ENCODE measurements at places on chromosomes 5 and 9. TPM values are rescaled to one million over a fixed set of nuclear protein-coding genes. Genes with fewer than 3 reads are reported as not detected.
A peak's percentile ranks its signal among the peaks of the same experiment; 100 is the strongest.

The ADRB2 gene
- 27.5 TPM for total RNA-seq

The C9 gene
- total RNA-seq, result not detected

The PNPLA7 gene
- 6.0 TPM for total RNA-seq

The ENHO gene
- total RNA-seq, result not detected

The ANKRD18A gene
- 2.0 TPM for total RNA-seq

The FOXD4L5 gene
- 0.13 TPM for total RNA-seq

The PCDHB8 gene
- 1.00 TPM for total RNA-seq

DNA sequence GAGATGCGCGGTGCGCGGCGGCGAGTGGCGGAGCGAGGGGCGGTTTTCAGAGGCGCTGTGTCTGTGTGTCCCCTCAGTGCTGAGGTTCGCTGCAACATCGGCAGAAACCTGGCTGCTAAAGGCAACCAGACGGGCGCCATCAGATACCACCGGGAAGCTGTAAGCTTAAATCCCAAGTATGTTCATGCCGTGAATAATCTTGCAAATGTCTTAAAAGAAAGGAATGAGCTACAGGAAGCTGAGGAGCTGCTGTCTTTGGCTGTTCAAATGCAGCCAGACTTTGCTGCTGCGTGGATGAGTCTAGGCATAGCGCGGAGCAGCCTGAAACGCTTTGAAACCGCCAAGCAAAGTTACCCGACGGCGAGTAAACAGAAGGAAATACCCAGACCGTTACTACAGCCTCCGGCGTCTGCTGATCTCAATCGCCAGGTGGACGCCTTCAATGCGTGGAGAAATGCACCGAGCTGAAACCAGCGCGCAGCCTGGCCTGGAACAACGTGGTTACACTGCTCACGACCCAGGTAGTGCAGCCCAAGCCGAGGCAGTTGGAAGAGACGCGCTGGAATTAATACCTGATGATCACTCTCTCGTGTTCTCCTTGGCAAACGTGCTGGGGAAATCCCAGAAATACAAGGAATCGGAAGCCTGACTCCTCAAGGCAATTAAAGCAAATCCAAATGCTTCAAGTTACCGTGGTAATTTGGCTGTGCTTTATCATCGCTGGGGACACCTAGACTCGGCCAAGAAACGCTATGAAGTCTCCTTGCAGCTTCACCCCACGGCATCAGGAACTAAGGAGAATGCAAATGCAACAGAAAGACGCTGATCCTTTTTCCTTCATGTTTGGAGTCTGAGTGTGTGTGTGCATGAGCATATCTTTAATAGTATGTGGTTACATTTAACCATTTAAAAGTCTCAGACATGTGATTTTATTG lies 15.9 kb downstream of the OR2V1 start:
- H3K27me3 ChIP-seq, result peaks cover 17% of the 10 kb centered on the region
- no peak overlapping the region for H3K4me3 ChIP-seq
- DNase-seq, result peak; percentile 80
- no peak overlapping the region for H3K27ac ChIP-seq
- peaks cover 6% of the 10 kb centered on the region for H3K4me1 ChIP-seq

GRCh38 chr9:126615245-126615790 lies 1.6 kb downstream of the LMX1B start:
- H3K27ac ChIP-seq, result no peak overlapping the region
- H3K4me1 ChIP-seq, result peaks cover 55% of the 10 kb centered on the region
- no peak overlapping the region for H3K4me3 ChIP-seq
- H3K27me3 ChIP-seq, result peaks cover 36% of the 10 kb centered on the region
- no peaks in the 10 kb centered on the region for H3K36me3 ChIP-seq
- DNase-seq, result no peak

DNA sequence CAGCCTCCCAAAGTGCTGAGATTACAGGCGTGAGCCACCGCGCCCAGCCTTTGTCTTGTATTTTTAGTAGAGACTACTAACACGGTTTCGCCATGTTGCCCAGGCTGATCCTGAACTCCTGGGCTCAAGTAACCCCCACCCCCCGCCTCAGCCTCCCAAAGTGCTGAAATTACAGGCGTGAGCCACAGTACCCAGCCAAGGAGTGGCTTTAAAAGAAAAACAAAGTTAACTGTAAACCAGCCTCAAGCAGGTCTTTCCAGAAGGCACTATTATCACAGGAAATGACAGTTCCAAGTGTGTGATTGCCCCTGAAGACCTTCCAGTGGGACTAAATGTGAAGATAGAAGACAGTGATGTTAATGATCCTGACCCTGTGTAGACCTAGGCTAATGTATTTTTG lies 31.1 kb downstream of the SIL1 start:
- no peak overlapping the region for H3K4me3 ChIP-seq
- DNase-seq, result no peak
- H3K27me3 ChIP-seq, result no peaks in the 10 kb centered on the region
- no peaks in the 10 kb centered on the region for H3K36me3 ChIP-seq
- H3K4me1 ChIP-seq, result no peaks in the 10 kb centered on the region

DNA sequence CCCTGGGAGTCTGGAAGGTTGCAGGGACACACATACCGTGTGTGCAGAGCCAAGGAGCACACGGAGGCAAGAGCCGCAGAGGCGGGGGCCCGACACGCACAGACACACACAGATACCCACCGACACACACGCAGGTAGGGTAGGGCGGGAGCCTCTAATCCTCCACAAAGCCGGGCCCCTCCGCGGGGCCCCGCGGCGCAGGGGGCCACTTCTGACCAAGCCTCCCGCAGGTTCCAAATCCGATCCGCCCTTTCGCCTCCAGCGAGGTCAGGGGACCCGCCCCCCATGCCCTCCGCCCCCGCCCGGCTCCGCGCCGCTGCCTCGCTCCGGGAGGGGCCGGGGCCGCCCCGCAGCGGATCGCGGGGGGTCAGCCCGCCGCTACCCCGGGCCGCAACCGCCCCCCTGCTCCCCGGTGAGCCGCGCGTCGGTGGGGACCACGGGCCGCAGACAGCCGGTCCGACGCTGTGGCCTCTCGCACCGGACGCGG lies 1.4 kb upstream of the LMX1B start:
- peak overlapping the region; percentile 37 for H3K4me3 ChIP-seq
- no peaks in the 10 kb centered on the region for H3K36me3 ChIP-seq
- peaks cover 37% of the 10 kb centered on the region for H3K4me1 ChIP-seq
- peaks cover 41% of the 10 kb centered on the region for H3K27me3 ChIP-seq
- peak; percentile 83 for DNase-seq

GRCh38 chr5:172453206-172453985 lies 929 bp downstream of the SH3PXD2B start:
- H3K27ac ChIP-seq, result peak overlapping the region; percentile 79
- no peaks in the 10 kb centered on the region for H3K36me3 ChIP-seq
- peaks cover 17% of the 10 kb centered on the region for H3K4me1 ChIP-seq
- peak overlapping the region; percentile 82 for H3K4me3 ChIP-seq

DNA sequence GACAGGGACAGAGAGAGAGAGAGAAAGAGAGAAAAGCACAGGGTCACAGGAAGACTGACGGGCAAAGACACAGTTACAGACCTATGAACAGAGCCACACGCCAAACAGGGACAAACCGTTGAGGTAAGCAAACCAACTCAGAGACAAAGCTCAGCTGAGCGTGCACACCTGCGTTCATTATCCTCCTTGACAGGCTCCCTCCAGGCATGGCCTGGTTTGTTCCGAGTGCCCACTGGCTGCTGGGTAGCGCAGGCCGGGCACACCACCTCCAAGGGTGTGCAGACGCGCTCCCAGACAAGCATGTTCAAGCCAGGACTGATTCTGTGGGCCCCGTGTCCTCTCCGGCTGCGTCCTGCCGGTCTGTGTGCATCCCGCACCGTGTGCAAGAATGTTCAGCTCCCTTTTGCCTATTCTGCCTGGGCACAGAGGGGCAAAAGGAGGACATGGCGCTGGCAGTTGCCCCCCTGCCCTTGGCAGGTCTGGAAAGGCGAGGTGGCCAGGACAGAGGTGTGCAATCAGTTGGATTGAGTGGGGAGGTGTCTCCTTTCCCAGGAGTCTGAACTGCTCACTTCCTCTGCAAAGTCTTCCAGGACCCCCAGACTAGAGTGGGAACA lies 467 bp upstream of the SMIM32 start:
- H3K4me1 ChIP-seq, result peaks cover 20% of the 10 kb centered on the region
- H3K27me3 ChIP-seq, result peaks cover 23% of the 10 kb centered on the region
- H3K36me3 ChIP-seq, result no peaks in the 10 kb centered on the region
- no peak overlapping the region for H3K4me3 ChIP-seq

GRCh38 chr9:105070176-105070575 lies 142.2 kb upstream of the ABCA1 start:
- H3K27ac ChIP-seq, result no peak overlapping the region
- H3K4me1 ChIP-seq, result peaks cover 11% of the 10 kb centered on the region
- no peaks in the 10 kb centered on the region for H3K36me3 ChIP-seq
- no peaks in the 10 kb centered on the region for H3K27me3 ChIP-seq
- H3K4me3 ChIP-seq, result no peak overlapping the region

DNA sequence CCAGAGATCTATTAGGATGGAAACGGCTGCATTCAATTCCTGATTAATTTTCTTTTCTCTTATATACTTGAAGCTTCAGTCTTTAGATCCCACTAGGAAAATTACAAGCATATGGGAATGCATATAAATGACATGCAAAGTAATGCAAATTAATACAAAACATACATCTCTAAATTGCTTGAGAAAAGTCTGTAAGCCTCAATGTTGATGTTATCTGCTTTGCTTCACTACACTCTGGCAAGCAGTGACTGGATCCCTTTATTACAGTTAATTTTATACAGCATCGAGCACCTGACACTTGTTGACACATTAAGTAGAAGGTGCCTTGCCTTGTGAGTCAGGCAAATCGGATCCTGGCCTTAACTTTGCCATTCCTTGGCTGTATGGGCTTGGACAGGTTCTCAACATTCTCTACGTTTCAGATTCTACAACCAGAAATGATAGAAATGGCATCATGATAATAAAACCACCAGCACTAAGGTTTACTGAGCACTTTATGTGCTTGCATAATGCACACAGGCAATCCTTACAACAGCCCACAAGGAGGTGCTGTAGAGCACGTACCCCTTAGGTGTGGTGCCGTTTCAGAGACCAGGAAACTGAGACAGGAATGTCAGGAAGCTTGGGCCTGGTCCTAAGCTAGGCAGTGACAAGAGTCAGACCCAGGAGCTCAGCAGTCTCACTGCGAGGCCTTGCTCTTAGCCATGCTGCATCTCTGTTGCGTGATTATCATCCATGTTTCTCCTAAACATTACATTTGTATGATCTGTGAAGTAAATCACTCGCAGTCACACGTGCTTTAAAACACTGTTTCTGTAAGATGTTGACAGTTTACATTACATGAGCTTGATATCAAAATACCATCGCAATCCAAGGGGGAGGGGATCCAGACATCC lies 2.7 kb downstream of the GCNT4 start:
- peaks cover 16% of the 10 kb centered on the region for H3K4me1 ChIP-seq
- no peaks in the 10 kb centered on the region for H3K36me3 ChIP-seq
- H3K27me3 ChIP-seq, result no peaks in the 10 kb centered on the region
- H3K27ac ChIP-seq, result no peak overlapping the region
- DNase-seq, result no peak

DNA sequence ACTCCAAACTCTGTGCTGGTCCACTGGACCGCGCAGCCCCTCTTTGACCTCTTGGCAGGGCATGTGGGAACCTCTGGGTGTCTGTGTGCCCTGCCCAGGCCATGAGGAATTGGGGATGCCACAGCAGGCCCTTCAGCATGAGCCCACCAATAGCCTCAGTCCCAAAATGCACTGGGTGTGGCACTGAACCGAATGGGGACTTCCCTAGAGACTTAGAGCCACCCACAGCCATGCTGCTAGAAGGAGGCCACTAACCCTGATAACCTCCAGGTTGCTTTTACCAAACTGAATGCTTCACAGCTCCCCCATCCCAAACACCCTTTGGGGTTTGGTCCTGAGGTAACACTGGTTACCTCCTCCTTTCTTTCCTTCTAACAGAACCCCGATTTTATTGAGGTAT lies 302.7 kb downstream of the PIK3R1 start:
- no peak for DNase-seq
- no peak overlapping the region for H3K27ac ChIP-seq
- H3K4me1 ChIP-seq, result no peaks in the 10 kb centered on the region
- no peak overlapping the region for H3K4me3 ChIP-seq
- no peaks in the 10 kb centered on the region for H3K27me3 ChIP-seq

GRCh38 chr9:137744632-137745183 lies 125.9 kb downstream of the EHMT1 start:
- no peak for DNase-seq
- no peak overlapping the region for H3K27ac ChIP-seq
- peaks cover 7% of the 10 kb centered on the region for H3K4me1 ChIP-seq
- no peaks in the 10 kb centered on the region for H3K27me3 ChIP-seq

DNA sequence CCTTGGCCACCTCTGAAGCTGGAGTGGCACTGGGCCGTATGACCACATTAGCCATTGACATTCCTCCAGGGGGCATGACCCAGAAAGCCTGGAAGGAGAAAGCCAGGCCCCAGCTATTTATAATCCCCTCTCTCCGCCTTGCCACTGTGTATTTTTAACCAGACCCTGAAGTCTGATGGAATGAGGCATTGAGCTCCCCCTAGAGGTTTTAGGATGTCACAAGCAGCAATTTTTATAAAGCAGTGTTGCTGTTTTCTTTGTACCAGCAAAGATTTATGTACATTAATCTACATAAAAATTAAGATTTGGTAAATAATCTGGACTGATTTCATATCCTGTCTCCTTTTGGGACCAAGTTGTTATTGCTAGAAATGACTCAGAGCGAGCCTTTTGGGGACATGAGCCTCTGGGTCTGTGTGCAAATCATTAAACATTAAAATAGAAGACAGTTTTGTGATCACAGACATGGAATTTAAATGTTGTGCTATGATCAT lies 127.1 kb downstream of the TRIO start:
- H3K36me3 ChIP-seq, result no peaks in the 10 kb centered on the region
- DNase-seq, result peak; percentile 48
- no peaks in the 10 kb centered on the region for H3K27me3 ChIP-seq

DNA sequence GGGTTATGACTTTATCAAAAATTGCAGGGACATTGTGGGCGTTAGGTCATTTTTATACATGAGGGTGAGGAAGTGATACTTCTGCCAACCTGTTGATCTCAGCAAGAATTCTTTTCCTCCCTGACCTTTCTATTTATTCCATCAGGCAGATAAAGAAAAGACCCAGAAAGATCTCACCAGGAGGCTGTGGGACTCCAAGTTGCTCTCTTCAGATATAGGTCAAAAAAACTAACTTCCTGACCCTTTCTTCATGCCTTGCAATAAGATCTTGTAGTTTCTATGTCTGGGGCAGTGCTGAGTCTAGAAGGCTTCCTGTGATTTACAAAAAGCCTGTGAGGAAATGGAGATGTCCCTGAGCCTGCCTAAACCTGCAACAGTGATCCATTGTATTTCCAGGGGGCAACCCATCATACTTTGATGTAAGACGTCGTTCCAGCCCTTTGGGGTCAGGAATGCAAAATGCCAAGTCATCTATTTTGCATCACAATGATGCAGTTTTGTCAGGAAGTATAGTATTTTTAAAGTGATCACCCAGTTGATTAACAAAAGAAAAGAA lies 22.0 kb upstream of the PIK3R1 start:
- no peak overlapping the region for H3K4me3 ChIP-seq
- H3K27ac ChIP-seq, result no peak overlapping the region
- no peaks in the 10 kb centered on the region for H3K36me3 ChIP-seq
- no peaks in the 10 kb centered on the region for H3K27me3 ChIP-seq
- DNase-seq, result no peak

- H3K4me3 ChIP-seq, result no peak overlapping the region
- no peak for DNase-seq
Observed at GRCh38 chr5:58274191-58274590, 185.7 kb downstream of the PLK2 start.

- no peaks in the 10 kb centered on the region for H3K36me3 ChIP-seq
- DNase-seq, result no peak
- no peaks in the 10 kb centered on the region for H3K27me3 ChIP-seq
- no peak overlapping the region for H3K4me3 ChIP-seq
Observed at GRCh38 chr5:54736003-54736797, 218.6 kb downstream of the SNX18 start.
